Natural killer cell treated with Interleukin-12 subunit alpha and Interleukin-12 subunit beta and Interleukin-15 and Interleukin-18, amount 100 ng/mL, for 72 hours (primary cell): ENCODE measurements at places on chromosomes 13 and 19. TPM values are rescaled to one million over a fixed set of nuclear protein-coding genes. Genes with fewer than 3 reads are reported as not detected.

The HSPB6 gene
- total RNA-seq, result not detected

The CHAMP1 gene
- 17.5 TPM for total RNA-seq

The ZNF552 gene
- 6.8 TPM for total RNA-seq

The ACOD1 gene
- total RNA-seq, result not detected

The CGB5 gene
- not detected for total RNA-seq

The SLC10A2 gene
- total RNA-seq, result not detected

The EXOC3L2 gene
- total RNA-seq, result not detected

The TEX29 gene
- 0.67 TPM for total RNA-seq

The SIGLEC9 gene
- total RNA-seq, result 1.1 TPM

DNA sequence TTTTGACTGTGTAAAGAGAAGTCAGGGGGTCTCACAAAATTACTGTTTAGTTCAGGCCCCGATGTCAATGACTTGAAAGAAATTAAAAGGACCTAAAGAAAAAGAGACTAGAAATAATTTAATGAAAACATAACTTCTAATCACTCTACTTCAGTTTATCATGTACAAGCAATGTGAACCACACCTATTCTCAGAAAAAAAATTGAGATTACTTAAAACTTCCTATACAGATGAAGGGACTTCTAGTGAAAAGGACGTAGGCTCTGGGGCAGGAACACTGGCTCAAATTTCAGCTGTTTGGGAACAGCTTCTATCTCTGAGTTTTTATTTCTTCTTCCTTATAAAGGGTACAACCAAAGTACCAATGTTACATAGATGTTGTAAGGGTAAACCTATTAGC is 38.0 kb downstream of the TPT1 start:
- DNase-seq, result no peak

DNA sequence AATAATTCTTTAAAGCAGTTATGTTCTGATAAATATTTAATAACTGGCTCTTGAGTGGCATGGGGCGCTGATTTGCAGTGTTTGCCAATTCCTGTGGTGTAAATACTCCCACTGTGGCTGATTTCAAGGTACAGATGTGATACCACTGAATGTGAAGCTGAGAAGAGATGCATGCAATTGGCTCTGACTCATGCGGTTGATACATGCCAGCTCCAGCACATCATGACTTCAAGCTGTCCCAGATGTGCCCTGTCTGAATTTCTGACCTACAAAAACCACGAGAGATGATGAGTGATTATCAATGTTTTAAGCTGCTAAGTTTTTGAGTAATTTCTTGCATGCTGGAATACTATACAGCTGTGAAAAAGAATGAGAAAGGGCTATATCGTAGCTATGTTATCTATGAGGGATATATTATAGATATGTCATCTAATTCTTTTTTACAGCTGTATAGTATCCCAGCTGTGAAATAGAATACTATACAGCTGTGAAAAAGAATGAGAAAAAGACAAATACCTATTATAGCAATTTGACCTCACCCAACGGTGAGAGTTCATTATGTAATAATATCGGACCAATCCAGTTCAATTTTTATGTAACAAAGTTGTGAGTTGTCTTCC is 7.6 kb upstream of the ACSBG2 start:
- no peak for DNase-seq

GRCh38 chr13:109314101-109314500 is 472.3 kb downstream of the IRS2 start:
- DNase-seq, result no peak

- no peak for DNase-seq
Observed at GRCh38 chr13:48686636-48687210, 33.0 kb downstream of the CYSLTR2 start.

DNA sequence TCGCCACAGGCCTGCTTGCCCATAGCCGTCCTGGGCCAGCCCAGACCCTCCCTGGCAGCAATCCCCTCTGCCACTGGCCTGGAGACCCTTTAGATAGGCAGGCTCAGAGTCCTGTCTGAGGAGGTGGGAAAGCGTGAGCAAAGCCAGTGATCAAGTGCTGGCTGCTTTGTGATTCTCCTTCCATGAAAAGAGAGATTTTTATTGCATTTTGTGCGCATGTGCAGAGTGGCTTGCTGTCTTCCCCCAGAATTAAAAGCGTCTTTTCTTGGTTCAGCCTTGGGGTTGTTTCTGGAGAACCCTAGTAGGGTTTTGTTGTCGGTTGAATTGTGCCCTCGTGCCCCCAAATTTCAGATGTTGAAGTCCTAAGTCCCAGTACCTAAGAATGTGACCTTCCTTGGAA is 44.9 kb upstream of the DCT start:
- DNase-seq, result no peak

DNA sequence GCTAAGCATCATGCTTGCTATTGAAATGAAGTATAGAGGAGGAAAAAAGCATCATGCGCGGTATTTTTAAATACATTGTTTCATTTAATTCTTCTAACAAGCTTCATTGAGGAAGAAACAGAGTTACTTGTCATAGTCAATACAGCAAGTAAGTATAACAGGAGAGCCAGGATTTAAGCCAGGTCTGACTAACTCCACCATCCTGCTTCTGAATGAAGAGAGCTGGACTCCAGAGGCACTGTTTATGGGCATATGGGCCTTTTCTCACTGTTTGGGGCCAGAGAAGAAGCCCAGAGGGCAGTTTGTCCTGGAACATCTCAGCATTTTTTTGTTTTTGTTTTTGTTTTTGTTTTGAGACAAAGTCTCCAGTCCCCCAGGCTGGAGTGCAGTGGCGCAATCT is 7.9 kb downstream of the SAMD4B start:
- DNase-seq, result no peak

DNA sequence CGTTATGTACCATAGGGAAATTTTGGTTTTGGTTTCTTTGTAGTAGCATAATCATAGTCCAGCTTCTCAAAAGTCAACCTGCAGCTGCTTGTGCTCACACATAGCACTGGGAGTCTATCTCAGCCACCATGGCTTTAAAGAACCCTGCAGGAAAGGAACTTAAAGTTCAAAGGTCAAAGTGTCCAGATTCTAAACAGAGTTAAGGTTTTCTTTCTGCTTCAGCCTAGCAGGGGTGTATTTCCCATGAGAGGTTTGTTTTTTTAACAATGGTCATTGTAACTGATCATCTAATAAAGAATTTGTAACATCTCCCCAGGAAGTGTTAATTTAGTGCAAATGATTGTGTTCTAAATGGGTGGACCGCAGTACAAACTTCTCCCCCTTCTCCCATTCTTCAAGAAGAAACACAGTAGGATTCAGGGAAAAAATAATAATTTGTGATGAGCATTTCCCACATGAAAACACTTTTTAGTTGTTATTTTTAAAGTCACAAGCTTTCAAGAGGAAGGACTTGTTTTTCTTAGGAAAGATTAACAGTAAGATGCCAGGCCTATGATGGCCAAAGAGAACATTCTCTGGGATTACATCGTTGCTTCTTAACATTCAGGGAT is 168.0 kb downstream of the EFNB2 start:
- DNase-seq, result no peak

- no peak for DNase-seq
Observed at GRCh38 chr13:100547791-100548201, 40.8 kb downstream of the GGACT start.

- no peak for DNase-seq
Observed at GRCh38 chr19:17447704-17448130, 751 bp downstream of the TMEM221 start.

DNA sequence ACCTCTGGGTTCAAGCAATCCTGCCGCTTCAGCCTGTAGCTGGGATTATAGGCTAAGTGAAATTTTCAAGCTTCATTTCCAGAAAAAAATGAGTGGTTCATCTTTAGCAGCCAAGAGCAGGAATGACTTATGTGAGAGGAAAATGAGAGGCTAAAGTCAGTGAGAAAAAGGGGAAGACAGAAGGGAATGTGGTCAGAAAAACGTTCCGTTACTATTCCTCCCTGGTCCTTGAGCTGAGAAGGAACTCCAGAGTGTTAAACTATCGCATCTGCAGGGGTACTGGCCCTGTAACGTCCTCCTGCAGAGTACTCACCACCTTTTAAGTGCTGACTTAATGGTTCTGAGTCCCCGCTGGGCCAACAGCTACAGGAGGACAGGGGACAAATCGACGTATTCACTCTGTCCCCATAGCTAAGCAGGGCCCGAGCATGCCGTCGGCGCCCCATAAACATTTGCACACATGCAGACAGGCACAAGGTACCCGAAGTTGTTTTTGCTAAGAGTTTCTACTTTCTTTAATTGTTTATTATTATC is 88.1 kb downstream of the FLT1 start:
- DNase-seq, result no peak

DNA sequence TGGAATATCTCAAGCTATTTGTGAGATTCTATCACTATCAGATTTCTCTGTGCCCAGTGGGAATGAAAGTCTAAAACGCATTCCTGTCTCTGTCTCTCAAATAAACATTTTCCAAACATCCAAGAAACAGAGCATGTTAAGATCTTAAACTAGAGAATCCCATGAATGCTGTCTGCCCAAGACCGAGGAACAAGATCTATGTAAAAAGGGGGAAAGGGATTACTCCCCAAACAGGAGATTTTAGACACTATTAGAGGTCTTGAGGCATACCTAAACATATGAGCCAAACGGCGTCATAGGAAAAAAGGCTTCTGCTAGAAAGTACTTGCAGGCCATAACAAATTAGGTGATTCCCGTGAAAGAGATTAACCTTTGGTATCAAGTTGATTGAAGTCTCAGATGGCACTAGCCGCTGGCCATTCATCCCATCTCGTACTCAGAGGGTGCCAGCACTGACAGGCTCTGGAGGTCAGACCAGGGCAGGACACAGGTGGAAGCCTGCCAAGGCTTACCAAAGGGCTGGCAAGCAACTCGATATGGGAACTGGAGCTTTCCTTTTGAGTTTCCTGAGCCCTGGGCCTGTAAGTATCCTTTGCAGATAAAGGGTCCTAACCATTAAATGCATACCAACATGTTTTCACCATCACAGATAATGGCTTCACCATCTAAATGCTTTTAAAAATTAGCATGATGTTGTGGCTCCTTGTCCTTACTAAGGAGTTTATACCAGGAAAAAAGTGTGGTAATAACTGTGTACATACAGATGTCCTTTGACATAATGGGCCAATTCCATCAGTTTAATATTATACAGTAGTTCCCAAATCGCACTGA is 225.2 kb downstream of the FOXO1 start:
- DNase-seq, result no peak

DNA sequence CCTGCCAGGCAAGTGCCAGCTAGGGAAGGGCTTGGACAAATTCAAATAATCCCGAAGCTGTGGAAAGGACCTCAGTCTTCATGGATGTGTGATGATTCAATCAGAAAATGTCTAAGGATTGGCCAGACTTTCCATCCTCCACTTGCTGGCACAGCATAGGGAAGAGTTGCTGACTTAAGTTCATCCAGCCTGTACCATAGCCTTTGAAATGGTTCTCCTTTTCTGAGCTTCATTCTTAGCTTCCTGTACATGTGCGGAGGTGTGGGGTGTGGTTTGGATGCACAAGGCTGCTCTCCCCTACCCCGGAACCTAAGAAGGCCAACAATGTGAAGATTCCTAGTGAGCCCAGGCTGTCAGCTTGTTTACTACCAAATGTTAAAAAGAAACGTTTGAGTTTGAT is 959 bp upstream of the IGFL3 start:
- DNase-seq, result no peak

- no peak for DNase-seq
Observed at GRCh38 chr19:15255359-15255990, 23.2 kb upstream of the EPHX3 start.

GRCh38 chr19:40567040-40567749 is 9.5 kb upstream of the SHKBP1 start:
- DNase-seq, result no peak

DNA sequence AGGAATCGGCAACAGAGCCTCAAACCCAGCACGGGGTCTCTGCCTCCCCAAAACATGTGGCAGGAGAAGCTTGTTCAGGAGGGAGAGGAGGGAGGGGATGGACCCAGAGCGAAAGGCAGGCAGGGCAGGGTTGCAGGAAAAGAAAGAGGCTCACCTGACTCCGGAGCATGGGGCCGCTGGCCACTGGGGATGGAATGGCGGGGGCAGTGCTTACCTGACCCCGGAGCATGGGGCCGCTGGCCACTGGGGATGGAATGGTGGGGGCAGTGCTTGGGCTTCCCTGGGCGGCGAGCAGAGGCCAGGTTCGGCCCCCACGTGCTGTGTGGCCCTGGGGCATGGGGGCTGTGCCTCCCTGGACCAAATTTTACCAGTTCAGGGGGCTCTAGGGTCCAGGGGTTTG is 13.3 kb upstream of the CELF5 start:
- DNase-seq, result no peak

DNA sequence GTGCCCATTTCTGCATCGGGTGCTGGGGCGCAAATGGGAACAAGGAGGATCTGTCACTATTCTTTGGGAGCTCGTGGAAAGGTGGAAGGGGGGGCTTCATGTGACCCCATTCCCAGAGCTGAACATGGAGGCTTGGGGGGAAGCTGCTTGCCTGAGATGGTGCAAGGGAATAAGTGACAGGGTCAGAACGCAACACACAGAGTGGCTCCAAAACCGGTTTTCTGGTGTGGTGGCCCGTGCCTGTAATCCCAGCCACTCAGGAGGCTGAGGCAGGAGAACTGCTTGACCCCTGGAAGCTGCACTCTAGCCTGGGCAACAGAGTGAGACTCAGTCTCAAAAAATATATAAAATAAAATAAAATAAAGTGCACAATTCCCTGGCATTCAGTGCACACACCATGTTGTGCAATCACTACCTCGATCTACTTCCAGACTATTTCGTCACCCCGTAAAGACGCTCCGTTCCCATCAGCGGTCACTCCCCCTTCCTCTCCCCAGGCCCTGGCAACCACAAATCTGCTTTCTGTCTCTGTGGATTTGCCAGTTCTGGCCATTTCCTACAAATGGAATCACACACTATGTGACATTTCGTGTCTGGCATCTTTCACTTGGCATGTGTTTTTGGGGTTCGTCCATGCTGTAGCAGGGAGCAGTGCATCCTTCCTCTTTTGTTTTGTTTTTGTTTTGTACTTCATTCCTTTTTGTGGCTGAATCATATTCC is 18.2 kb upstream of the COMP start:
- no peak for DNase-seq

- no peak for DNase-seq
Observed at GRCh38 chr13:80217614-80218456, 123.1 kb downstream of the SPRY2 start.

DNA sequence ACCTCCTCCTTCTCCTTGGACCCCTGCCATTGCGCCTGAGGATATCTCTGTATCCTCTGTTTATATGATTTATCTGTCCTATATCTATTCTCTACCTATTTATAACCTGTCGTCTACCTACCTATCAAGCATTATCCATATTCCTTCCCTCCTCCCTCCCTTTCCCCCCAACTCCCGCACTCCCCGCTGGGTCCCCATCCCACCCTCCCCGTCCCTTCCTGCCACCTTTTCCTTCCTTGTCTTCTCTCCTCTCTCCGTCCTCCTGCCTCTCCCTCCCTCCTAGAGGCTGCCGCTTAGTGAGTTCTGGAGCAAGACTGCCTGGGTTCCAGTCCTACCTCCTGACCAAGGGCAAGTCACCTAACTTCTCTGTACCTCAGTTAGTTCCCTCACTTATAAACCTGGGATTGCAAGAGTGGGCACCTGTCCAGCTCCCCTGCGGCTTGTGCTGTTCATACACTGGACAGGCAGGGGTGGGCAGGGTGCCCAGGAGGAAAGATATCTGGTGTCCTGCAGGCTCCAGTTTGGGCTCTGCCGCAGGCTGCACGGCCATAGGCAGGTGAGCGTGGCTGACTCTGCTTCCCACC is 16.1 kb downstream of the TTYH1 start:
- no peak for DNase-seq

- no peak for DNase-seq
Observed at GRCh38 chr19:5669212-5669611, 11.1 kb downstream of the MICOS13 start.
